ENCODE measurements at places on chromosomes 4 and X. TPM values are rescaled to one million over a fixed set of nuclear protein-coding genes. Genes with fewer than 3 reads are reported as not detected.

DNA sequence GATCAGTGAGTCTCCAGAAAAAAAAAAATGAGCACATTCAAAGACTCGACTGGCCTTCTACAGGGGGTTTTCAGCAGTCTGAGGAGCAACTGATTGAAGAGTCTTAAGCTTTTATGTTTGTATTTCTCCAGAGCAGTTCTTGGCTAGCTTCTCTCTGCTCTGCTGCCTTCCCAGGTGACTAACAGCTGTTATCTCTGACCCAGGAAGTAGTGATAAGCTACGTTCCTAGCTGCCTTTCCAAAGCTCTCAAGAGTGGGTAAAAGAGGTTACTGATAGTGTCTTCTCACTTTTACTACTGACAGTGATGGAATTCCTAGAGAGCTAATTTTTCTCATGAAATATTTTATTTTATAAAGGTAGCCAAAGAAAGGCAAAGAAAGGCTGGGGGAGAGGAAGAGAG, 66.6 kb downstream of the ENOX2 start:
- no peak for DNase-seq

GRCh38 chrX:117543885-117544284, 572.7 kb downstream of the KLHL13 start:
- no peak for DNase-seq

The TAF7L gene
- total RNA-seq, result 0.26 TPM

The USP26 gene
- not detected for total RNA-seq

The IL21 gene
- total RNA-seq, result not detected

The CT45A8 gene
- not detected for total RNA-seq
